ENCODE measurements at places on chromosomes 13 and 19. TPM values are rescaled to one million over a fixed set of nuclear protein-coding genes. Genes with fewer than 3 reads are reported as not detected.
A peak's percentile ranks its signal among the peaks of the same experiment; 100 is the strongest.

GRCh38 chr13:99859178-99860177 is 112.1 kb downstream of the ZIC5 start:
- no peak for ATAC-seq

- ATAC-seq = no peak
Observed at GRCh38 chr13:76556627-76557026, 329.6 kb downstream of the KCTD12 start.

DNA sequence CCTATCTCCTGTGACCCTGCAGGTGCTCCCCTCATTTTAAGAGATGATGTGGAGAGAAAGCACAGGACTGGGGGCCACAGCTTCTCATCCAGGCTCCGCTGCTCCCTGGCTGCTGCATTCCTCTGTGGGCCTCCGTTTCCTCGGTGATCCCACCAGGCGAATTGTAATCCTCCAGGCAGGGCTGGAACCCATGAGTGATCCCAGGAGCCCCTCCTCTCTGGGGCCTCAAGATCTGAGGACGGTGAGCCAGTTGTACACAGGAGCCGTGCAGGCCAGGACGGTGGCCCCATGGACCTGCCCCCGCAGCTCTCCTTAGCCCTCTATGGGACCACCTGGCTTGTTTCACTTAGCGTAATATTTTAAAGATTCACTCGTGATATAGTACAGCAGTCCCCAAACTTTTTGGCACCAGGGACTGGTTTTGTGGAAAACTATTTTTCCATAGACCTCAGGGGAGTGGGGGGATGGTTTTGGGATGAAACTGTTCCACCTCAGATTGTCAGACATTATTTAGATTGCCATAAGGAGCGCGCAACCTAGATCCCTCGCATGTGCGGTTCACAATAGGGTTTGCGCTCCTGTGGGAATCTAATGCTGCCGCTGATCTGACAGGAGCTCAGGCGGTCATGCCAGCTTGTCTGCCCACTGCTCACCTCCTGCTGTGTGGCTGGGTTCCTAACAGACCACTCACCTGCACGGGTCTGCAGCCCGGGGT is 5.6 kb downstream of the FFAR3 start:
- ATAC-seq = no peak

- ATAC-seq = no peak
Observed at GRCh38 chr19:43720936-43721335, 5.1 kb downstream of the IRGC start.

DNA sequence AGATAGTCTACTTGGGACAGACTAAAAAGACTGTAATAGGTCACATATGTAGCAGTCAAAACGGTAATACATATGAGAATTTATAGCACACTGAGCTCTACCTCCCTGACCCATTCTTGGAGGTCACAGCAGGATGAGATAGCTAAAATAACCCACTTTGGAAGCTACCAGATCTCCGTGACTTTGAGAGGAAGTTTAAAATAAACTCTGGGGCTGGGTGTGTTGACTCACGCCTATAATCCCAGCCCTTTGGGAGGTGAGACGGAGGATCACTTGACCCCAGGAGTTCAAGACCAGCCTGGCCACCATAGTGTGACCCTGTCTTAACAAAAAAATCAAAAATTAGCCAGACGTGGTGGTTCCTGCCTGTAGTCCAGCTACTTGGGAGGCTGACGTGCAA is 45.3 kb downstream of the DHRS12 start:
- ATAC-seq = no peak

- ATAC-seq = peak; percentile 0
Observed at GRCh38 chr19:40799558-40800338, 757 bp downstream of the EGLN2 start.

GRCh38 chr13:76245211-76245610 is 609.1 kb downstream of the LMO7 start:
- no peak for ATAC-seq

DNA sequence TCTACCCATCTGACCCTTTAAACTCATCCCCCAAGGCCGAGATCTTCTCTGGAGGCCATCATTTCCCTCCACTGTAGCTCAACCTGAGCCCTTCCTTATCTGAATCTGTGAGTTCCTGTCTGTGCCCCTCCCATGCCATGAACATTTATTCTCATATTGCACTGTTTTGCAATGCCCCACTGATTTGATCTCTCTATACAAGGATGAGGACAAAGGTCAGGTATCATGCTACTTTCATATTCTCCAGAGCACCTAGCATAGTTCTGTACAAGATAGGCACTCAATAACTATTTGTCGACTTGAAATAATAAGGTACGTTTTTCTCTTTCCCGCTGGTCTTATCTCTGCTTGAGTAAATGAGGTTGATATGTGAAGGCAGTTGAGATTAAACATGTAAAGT is 135.5 kb downstream of the KLF5 start:
- peak; percentile 39 for ATAC-seq

GRCh38 chr13:70668293-70668692 is 560.0 kb upstream of the KLHL1 start:
- ATAC-seq = peak; percentile 35

DNA sequence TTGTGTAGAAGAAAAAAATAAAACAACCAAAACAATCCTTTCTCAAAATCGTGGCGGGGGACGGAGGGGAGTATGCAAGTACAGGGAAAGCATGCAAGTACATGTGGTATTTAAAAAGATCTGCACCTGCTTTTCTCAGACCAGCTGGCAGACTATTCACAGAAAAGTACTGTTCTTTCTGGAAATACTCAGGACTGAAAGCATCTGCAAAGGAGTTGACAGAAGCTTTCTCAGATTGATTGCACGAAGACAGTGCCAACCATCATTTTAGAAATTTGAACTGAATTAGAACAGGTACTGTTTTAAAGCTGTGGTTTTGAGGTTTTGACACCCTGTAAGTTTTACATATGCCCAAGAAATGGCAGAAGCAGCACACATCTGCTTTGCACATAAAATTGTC is 19.8 kb upstream of the PCDH8 start:
- ATAC-seq = no peak

- no peak for ATAC-seq
Observed at GRCh38 chr19:48382286-48382685, 9.1 kb downstream of the KDELR1 start.

DNA sequence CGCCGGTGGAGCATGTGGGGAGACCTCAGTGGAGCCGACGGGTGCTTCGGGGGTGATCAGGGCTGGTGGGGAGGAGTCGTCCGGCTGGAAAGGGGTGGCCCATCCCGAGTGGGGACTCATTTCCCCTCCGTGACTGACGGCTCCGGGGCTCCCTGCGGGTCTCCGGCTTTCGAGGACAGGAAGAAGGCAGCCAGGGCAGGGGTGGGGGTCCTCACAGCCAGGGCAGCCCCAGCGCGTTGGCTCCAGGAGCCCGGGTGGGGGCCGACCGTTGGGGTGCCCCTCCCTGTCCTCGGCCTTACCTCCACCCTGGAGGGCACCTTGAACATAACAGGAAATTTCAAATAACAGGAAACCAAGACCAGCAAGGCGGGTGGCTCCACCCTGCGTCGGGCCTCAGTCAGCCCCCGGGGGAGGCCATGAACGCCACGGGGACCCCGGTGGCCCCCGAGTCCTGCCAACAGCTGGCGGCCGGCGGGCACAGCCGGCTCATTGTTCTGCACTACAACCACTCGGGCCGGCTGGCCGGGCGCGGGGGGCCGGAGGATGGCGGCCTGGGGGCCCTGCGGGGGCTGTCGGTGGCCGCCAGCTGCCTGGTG is at the start of gene S1PR4:
Gene S1PR4 (plus strand): TSS at position 393 of the 596 bp plus-strand sequence. CDS start 24 bp downstream, at position 417.
- peak; percentile 42 for ATAC-seq

DNA sequence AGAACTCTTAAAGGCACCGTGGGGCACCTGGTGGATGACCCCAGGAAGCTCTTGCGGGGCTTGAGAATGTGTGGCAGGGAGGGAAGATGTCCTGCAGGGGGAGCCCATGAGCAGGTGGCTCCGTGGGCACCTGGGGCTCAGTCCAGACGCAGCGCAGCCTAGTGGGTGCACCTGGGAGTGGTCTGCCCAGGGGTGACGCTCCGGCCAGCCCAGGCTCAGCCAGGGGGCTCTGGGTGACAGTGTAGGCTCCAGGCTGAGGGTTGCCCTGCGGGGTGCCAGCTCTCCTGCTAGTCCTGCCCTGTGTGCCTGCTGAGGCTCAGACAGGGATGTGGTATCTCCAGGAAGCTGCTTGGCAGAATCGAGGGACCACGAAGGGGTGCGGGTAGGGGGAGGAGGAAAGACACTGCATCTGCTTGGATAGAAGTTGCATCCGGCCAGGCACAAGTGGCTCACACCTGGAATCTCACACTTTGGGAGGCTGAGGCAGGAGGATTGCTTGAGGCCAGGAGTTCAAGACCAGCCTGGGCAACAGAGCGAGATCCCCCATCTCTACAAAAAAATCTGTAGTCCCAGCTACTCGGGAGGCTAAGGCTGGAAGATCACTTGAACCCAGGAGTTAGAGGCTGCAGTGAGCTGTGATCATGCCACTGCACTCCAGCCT is 15.0 kb upstream of the PGLS start:
- ATAC-seq = peak; percentile 88

GRCh38 chr13:101655435-101655834 is 203.0 kb downstream of the ITGBL1 start:
- ATAC-seq = no peak

DNA sequence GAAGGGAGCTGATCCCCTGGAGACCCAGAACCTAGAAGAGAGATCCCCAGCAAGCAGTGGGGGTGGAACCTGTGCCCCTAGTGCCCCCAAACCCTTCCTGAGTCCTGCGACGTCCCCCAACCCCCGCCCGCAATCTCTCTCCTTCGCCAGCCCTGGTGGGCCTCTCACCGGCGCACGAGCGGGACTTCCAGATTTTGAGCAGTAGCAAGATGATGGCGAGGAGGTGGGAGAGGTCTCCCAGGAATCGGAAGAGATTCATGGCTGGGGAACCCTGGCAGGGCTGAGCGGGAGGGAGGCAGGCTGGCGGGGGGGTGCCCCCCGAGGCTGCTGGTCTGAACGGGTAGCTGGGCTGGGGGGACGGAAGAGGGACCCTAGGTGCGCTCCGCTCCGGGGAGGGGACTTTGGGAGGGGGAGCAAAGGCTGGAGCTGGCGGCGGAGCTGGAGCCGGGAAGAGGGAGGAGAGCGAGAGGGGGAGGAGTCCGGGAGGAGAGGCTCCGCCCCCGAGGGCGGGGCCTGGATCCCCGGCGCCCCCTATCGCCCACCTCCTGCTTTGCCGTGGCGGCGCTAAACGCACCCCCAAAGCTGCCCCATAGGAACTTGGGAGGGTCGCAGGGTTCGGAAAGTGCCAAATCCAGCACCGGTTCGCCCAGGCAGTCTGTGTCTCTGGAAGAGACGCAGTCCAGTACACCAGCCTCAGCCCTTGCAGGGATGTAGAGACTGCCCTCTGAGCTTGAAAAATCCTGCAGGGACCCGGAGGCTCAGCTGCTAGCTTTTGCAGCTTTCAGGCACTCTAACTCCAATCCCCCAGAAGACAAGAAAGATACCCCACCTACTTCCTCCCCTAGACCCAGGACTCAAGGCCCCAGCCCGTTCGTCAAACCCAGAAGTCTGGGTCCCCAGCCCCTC is at the start of gene KDELR1:
Gene KDELR1 (minus strand): TSS at position 452 of the 906 bp plus-strand sequence. CDS start 193 bp downstream, at position 259.
- ATAC-seq = peak; percentile 86

- no peak for ATAC-seq
Observed at GRCh38 chr13:104779311-104779993, 1713.2 kb upstream of the SLC10A2 start.

DNA sequence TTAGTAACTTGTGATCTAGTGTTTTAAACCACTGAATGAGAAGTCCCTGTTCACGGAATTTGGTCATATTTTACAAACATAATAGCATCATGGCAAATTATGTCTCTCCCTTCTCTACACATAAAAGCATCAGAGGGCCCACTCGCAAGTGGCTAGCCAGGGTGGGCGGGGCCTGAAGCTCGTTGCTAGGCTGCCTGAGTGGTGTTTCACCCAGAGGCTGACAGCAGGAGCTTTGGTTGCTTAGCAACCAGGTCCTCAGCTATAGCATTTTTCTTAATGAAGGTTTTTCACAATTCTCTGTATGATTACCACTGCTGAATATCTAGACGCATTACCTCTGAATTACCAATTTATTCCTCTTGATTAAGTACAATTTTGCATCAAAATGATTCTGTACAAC is 126.5 kb downstream of the NALCN start:
- no peak for ATAC-seq

DNA sequence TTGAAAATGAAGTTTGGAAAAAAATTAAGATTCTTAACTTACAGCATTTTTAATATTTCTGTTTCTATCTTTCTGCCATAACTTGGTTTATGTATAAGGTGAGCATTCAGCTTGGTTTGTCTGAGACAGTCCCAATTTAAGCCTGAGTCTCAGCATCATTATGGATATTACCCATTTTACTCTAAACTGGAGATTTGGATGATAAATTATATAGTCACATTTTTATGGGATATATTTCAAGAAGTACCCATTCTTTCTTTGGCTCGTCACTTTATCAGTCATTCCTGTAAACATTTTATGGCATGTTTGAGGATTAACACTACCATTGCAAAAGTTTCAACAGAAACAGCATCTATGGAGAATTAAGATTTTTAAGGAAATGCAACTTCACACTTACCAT is 1129.0 kb upstream of the PCDH9 start:
- ATAC-seq = no peak

DNA sequence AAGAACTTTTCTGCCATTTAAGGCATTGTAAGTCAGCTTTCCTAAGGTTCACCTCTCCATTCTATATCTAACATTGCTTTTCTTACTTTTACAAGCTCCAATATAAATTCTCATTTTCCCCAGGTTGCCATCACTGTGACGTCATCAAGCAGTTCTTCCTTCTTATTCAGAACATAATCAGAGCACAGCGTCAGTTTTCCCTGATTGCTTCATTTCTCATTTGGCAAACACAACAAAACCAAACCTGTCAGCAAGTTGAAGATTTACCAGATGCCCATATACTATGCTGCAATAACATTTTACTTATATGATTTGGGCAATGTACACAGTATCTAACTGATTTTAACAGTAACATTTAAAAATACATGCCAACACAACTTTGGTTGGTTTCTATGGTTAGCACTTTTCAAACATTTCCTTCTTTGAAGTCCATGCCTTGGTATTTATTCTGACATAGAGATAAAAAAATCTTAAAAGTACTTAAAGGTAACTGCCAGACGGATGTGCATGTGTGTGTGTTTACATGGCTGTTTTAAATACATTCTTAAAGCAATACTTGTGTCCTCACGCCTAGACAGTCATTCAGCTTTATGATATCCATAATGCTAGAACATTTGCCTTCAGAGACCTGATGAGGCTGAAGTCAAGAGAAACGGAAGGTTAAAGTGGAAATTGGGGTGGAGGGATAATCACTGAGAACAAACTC is 264.0 kb downstream of the KLF12 start:
- ATAC-seq = no peak

- peak; percentile 38 for ATAC-seq
Observed at GRCh38 chr19:2478278-2478755, 2.4 kb downstream of the GADD45B start.

- ATAC-seq = no peak
Observed at GRCh38 chr13:111906306-111906705, 160.6 kb upstream of the SOX1 start.

CGB8 gene
- not detected for total RNA-seq

BEST2 gene
- not detected for total RNA-seq

GRIK5 gene
- total RNA-seq = 0.32 TPM

ZNF653 gene
- total RNA-seq = 5.0 TPM

KLK3 gene
- not detected for total RNA-seq

ATP12A gene
- 0.24 TPM for total RNA-seq

PPP1R12C gene
- 33.3 TPM for total RNA-seq

NALCN gene
- total RNA-seq = not detected

CEACAM4 gene
- total RNA-seq = 0.24 TPM

GTF2F2 gene
- total RNA-seq = 13.2 TPM

ELAVL3 gene
- not detected for total RNA-seq

FAM124A gene
- 0.72 TPM for total RNA-seq

ZFP28 gene
- 3.6 TPM for total RNA-seq

IZUMO2 gene
- not detected for total RNA-seq

SMAD9 gene
- total RNA-seq = 0.68 TPM

C1QTNF9B gene
- not detected for total RNA-seq

C13orf42 gene
- total RNA-seq = not detected

MCEMP1 gene
- total RNA-seq = 0.24 TPM
